ENCODE measurements at places on chromosomes 2 and 18.

DNA sequence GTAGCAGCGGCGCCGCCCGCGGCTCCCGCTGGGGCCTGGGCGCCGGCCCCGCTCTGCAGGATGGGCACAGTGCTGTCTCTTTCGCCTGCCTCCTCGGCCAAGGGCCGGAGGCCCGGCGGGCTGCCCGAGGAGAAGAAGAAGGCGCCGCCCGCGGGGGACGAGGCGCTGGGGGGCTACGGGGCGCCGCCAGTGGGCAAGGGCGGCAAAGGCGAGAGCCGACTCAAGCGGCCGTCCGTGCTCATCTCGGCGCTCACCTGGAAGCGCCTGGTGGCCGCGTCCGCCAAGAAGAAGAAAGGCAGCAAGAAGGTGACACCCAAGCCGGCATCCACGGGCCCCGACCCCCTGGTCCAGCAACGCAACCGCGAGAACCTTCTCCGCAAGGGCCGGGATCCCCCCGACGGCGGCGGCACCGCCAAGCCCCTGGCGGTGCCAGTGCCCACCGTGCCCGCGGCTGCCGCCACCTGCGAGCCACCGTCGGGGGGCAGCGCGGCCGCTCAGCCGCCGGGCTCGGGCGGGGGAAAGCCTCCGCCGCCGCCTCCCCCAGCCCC lies 369 bp downstream of the CDK5R2 start:
- DNase-seq: peak; percentile 36

GRCh38 chr2:54529935-54530334 lies 73.8 kb downstream of the SPTBN1 start:
- no peak for DNase-seq

DNA sequence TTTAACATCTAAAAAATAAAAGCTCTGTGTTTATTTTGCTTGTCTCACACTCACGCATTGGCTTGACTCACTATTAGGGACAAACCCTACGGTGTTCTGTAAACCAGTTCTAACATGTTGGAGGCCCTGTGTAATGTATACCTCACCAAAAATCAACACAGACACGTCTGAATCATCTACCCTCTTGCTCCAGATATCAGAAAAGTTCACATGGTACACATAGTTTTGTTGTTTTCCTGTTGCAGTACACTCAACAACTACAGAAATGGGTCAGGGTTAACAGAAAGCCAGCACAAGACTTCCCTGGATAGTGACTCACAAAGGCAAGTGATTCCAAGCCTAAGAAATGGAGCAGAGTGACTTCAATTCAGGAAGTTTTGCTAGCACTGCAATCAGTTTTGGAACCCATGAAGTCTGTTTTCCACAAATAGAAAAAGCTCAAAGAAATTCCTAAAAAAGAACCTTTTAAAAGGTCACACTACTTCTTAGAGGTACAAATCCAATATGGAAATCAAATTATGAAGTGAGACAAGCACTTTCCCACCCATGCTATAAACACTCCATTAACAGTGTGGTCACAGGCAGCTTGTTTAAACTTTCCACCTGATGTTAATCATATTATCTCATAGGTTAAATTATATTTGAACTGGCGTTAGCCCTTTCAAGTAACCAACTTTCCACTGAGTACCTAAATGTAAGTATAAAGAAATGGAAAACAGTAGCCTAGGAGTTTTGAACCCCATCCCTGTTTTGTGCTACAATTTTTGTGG lies 87.4 kb downstream of the GAREM1 start:
- DNase-seq: no peak

DNA sequence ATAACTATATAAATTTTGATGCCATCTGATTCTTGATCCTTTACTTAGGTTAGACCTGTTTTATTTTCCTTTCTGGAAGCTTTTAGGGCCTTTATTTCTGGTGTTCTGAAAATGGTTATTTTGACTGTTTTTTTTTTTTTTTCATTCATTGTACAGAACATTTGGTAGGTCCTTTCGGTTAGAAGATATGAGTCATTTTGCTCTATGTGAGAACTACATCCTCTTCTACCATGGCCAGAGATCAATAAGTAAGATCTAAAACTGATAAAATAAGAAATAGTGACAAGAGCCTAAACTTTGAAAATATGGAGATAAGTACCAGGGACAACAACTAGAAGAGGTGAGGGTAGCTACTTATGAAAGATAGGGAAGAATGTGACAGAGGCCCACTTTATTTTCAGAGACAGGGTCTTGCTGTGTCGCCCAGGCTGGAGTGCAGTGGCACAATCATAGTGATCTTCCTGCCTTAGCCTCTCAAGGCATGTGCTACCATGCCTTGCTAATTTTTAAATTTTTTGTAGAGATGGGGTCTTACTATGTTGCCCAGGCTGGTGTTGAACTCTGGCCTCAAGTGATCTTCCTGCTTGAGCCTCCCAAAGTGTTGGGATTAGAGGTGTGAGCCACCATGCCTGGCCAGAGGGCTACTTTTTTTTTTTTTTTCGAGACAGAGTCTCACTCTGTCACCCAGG lies 66.5 kb downstream of the EIF2AK3 start:
- no peak for DNase-seq

- DNase-seq: no peak
These were observed 375.2 kb downstream of the ARHGAP15 start for GRCh38 chr2:143504397-143504796.

DNA sequence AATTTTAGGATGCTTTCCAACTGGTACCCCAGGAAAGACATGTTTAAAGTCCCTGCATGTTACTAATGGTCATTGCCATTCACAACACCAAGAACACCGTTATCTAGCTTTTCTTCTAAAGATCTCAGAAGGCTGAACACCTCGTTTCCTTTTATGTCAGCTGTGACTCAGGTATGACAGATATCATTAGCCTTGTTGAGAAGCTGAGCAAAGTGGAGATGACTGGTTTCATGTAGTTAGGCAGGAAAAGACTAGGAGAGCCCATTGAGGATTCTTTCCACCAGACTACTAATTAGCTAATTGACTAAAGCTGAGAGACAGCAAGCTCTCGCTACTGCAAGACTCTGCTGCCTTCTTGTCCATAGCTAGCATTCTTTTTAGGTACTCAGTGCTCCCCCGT lies 32.0 kb upstream of the ARL5A start:
- no peak for DNase-seq

GRCh38 chr2:20143263-20143662 lies 81.7 kb downstream of the SDC1 start:
- DNase-seq: no peak

DNA sequence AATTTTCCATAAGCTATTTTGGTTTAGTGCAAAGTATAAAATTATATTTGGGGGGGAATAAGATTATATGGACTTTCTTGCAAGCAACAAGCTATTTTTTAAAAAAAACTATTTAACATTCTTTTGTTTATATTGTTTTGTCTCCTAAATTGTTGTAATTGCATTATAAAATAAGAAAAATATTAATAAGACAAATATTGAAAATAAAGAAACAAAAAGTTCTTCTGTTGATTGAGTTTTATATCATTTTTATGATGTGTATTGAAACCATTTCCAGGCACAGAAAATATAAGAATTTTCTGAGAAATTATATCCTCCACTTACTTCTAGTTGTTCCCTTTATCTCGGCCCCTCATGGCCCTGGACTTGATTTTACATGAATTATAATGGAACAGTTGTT lies 3.7 kb downstream of the CCL20 start:
- no peak for DNase-seq

DNA sequence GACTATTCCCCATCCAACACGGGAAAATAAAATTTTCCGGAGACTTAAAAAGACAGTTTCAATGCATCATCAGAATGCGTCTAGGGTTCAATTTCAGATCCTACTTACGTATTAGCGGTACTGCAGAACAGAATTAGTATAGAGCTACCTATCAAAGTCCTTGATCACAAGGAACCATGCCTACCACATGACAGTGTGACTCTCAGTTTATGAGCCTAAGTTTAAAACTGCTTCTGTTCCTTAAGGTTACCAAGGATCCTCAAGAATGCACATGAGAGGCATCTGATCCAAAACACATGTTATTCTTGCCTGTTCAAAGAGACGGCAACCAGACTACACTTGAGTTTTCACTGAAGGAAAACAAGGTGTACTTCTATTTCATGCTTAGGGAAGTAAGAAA lies 369.7 kb downstream of the EPHA4 start:
- DNase-seq: no peak

DNA sequence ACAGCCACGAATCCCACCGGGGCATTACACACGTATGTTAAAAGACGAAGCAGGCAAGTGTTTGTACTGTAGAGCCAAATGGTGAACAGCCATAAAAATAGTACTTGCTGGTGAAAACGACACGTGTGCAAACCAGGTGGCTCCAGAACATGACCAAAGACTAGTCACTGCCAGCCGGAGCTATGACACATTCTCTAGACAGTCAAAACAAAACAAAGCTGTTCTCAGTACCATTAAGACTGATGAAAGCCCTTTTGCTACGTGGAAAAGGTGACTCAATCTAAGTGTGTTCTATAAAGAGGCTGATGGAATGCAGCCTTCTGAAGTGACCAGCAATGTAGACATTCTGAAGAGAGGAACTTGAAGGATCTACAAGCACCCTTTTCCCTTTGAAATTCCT lies 367.7 kb upstream of the NETO1 start:
- no peak for DNase-seq

GRCh38 chr2:68134554-68134953 lies 23.1 kb upstream of the PNO1 start:
- no peak for DNase-seq

- DNase-seq: peak; percentile 0
These were observed 793.2 kb downstream of the SUCLG1 start for GRCh38 chr2:83665894-83666293.

DNA sequence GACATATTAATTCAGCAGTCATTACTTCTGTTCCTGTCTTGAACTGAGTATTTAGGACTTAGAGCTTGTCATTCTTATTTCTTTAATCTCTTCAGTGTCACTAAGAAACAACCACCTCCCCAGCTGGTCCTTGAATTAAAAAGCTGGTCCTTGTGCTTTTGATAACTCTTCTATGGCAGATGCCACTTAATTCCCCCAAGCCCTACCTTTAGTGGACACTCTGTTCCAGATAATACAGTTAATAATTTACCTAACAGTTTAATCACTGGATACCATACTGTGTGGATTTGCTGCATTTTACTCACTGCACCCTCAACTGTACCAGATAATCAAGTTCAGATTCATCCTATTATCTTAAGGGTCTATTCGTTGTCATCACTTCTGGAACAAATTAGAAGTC lies 73.1 kb downstream of the SKA1 start:
- no peak for DNase-seq

- no peak for DNase-seq
These were observed 31.1 kb upstream of the ACTR3 start for GRCh38 chr2:113858764-113859163.

DNA sequence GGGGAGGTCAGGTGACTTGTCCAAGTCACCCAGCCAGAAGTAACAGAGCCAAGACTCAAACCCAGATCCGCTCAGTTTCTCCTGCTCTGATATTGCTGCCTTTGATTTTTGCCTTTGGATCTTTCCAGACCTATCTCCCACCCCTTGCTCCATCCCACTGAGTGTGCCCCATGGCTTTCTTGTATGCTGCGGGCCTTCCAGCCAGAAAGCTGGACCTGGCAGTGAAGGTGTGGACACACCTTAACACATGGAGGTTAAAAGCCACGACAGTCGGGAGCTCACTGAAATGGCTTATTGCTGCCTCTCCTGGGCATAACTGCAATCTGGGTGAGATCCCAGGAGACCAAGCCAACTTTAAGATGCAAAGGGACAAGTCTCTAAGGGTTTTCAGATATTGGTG lies 86.7 kb downstream of the LONRF2 start:
- no peak for DNase-seq

GRCh38 chr2:2646433-2647051 lies 315.5 kb upstream of the MYT1L start:
- DNase-seq: no peak

- no peak for DNase-seq
These were observed 35.4 kb downstream of the KCNK3 start for GRCh38 chr2:26727641-26728561.

GRCh38 chr2:9488583-9489547 lies 14.5 kb downstream of the IAH1 start:
- DNase-seq: no peak

- DNase-seq: peak; percentile 81
These were observed 77.9 kb downstream of the DTNA start for GRCh38 chr18:34787931-34788532.

DNA sequence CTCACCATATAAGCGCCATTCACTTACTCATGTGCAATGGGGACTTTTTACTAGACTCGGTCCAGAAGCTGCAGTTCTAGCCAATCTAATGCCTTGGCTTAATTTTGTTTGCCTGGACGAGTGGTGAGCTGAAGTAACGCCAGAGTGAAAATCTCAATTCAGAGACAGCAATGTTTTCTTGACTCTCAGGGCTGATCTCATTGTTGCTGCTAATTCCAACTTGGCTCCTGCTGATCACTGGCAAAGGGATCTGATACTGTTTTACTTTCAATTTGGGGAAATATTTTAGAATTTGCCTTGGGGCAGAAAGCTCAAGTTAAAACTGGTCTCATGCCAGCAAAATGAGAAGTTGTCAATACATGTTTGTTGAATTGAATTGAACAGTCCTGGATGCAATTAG lies 906.6 kb upstream of the CDH2 start:
- DNase-seq: peak; percentile 100

DNA sequence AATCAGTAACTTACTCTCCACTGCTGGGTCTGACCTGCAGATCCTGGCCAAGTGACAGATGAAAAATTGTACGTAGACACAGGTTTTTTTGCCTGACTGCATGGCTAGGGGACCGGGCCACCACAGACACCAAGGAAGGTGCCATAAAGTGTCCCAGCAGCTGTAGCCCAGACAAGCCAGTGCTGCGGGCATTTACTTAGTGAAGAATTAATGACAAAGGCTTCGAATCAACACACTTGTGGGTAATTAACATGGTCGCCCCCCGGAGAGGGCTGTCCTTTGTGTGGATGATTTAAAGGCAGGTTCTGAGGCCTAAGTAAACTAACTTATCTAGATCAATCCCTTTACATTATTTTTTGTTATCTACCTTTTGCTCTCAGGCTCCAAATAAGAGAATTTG lies 1709.1 kb upstream of the LRRTM1 start:
- peak; percentile 1 for DNase-seq

DNA sequence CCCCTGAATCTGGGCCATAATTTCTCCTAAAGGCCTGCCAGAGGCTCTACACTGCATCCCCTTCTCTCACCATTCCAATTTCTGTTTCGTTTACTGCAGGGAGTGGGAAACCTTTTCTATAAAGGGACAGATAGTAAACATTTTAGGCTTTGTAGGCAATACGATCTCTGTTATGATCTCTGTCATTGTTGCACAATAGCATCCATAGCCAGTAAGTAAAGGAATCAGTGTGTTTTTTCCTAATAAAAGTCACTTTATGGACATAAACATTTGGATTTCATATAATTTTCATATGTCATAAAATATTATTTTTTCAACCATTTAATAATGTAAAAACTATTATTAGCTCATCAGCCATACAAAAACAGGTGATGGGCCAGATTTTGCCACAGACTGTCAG lies 531.7 kb downstream of the DSC3 start:
- DNase-seq: no peak
